ENCODE measurements at places on chromosomes 5 and 9.
A peak's percentile ranks its signal among the peaks of the same experiment; 100 is the strongest.

- DNase-seq = peak; percentile 6
Observed at GRCh38 chr5:157778121-157778805, 34.8 kb downstream of the LSM11 start.

GRCh38 chr5:168059131-168059530 lies 232.3 kb upstream of the WWC1 start:
- DNase-seq = no peak

DNA sequence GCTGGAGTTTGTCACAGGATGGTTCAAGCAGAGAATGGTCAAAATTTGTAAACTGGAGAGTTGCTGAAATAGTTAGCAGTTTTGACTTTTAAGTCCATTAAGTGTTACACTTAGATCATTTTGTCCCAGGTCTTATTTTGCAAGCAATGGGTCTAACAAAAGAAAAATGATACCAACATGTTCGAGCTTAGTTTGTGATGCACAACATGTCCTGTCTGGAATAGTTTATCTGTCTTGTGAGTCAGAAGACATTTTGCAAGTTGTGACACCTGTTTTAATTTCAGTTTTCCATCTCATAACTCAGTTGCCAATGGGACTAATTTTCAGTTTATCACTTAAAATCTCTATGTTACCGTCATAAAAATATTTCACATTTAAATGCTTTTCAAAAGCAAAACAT lies 929.8 kb downstream of the CDH18 start:
- no peak for DNase-seq

DNA sequence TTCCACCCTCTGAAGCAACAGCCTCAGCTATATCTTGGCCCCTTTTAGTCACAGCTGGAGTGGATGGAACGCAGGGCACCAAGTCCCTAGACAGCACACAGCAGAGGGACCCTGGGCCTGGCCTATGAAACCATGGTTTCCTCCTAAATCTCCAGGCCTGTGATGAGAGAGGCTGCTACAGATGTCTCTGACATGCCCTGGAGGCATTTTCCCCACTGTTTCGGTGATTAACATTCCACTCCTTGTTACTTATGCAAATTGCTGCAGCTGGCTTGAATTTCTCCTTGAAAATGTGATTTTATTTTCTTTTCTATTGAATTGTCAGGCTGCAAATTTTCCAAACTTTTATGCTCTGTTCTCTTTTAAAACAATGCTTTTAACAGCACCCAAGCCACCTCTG lies 384.8 kb downstream of the PRR16 start:
- no peak for DNase-seq

All from IMR-90 (cell line).